RWPE1 (cell line): ENCODE measurements at places on chromosomes 16 and 17.

- DNase-seq: no peak
These were observed 41.5 kb downstream of the AIPL1 start for GRCh38 chr17:6393351-6393952.

DNA sequence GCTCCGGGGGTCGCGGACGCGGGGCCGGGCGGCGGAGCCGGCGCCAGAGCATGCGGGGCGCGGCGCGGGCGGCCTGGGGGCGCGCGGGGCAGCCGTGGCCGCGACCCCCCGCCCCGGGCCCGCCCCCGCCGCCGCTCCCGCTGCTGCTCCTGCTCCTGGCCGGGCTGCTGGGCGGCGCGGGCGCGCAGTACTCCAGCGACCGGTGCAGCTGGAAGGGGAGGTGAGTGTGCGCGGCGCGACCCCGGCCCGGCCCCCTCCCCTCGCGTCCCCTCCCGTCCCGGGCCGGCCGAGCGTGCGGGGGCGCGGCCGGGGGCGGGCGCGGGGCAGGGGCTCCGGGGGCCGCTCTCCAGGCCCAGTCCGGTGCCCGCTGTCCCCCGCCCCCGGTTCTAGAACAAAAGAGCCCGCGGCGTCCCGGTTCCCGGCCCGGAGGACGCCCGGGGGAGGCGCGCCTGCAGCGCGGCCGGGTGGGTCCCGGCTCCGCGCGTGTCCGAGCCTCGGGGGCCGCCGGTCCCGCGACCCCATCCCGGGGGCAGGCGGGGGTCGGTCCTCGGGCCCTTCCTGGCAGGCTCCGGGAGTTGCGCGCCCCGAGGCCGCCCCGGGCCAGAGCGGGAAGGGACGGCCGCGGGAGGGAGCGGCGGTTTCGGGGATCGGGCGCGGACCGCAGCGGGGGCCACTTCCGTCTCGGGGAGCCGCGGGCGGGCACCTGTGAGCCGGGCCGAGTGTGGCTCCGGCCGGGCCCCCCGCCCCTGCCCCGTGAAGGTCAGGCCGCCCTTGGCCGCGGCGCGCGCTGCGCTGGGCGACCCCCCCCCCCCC is 563 bp downstream of the METRNL start:
- no peak for DNase-seq

DNA sequence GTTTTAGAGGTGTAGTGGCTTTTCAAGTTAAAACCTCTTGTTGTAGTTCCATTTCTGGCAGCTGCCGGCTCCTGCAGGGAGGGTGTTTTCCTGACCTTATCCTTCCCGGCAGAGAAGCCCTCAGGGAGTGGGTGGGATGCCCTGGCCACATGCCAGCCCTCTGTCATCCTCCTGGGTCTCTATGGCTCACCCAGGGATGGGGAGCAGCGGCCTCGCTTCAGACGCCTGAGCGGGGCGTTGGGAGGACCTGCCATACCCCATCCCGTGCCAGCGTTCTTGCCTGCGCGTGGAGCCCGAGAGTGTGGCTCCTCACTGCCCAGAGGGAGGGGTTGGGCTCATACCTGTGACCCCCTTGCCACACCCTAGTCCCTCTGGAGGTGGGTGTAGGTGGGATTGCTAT is 11.9 kb downstream of the KCNJ12 start:
- no peak for DNase-seq

- peak; percentile 71 for DNase-seq
These were observed at the start of gene CUEDC1 for GRCh38 chr17:57955183-57955931. TSS of gene CUEDC1 (minus strand) at chr17:57955412. CDS start at chr17:57885564, 69,848 bp downstream.

- peak; percentile 52 for DNase-seq
These were observed 887 bp downstream of the ZBTB4 start for GRCh38 chr17:7478276-7479212.

GRCh38 chr17:5942687-5943086 is 127.5 kb upstream of the WSCD1 start:
- no peak for DNase-seq

- DNase-seq: no peak
These were observed 21.0 kb upstream of the FMNL1 start for GRCh38 chr17:45200701-45201100.

- DNase-seq: peak; percentile 76
These were observed 913 bp downstream of the SLC13A5 start for GRCh38 chr17:6712058-6712853.

DNA sequence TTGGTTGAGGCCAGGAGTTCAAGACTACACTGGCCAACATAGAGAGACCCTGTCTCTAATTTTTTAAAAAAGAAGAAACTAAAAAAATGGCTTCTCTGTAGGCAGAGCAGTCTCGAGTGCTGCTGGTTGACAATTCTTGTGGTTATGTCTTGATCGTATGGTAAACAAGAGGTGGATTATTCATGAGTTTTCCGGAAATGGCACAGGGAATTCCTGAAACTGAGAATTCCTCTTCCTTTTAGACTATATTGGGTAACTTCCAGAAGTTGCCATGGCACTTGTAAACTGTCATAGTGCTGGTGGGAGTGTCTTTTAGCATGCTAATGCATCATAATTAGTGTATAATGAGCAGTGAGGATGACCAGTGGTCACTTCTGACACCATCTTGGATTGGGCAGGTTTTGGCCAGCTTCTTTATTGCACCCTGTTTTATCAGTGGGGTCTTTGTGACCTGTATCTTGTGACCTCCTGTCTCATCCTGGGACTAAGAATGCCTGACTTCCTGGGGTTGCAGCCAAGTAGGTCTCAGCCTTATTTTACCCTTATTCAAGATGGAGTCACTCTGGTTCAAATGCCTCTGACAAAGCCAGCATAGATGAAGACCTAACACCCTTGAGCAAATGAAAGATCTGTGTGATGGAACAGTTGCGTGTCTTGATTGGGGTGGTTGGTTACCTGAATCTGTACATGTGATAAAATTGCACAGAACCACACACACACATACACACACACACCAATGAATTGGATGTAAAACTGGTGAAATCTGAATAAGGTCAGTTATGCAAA is 30.2 kb downstream of the BMERB1 start:
- DNase-seq: no peak

DNA sequence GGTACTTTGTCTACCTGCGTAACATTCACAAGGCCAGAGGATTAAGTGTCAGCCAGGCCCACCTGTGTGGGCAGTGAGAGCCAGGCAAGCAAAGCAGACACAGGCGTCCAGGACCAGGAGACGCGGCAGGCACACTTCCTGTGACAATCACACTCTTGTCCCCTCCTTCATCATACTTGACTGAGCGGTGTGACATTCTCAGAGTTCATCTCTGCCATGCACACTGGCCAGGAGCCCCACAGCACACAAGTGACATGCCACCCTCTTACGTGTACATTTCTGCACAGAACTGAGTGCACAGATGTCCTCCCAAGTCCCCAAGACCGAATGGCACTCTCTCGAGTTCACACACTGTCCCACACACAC is 8.7 kb downstream of the PPP1R9B start:
- no peak for DNase-seq

GRCh38 chr17:83055911-83056582 is 23.4 kb upstream of the METRNL start:
- DNase-seq: peak; percentile 44

- no peak for DNase-seq
These were observed 20.5 kb downstream of the ERCC4 start for GRCh38 chr16:13940397-13940933.

DNA sequence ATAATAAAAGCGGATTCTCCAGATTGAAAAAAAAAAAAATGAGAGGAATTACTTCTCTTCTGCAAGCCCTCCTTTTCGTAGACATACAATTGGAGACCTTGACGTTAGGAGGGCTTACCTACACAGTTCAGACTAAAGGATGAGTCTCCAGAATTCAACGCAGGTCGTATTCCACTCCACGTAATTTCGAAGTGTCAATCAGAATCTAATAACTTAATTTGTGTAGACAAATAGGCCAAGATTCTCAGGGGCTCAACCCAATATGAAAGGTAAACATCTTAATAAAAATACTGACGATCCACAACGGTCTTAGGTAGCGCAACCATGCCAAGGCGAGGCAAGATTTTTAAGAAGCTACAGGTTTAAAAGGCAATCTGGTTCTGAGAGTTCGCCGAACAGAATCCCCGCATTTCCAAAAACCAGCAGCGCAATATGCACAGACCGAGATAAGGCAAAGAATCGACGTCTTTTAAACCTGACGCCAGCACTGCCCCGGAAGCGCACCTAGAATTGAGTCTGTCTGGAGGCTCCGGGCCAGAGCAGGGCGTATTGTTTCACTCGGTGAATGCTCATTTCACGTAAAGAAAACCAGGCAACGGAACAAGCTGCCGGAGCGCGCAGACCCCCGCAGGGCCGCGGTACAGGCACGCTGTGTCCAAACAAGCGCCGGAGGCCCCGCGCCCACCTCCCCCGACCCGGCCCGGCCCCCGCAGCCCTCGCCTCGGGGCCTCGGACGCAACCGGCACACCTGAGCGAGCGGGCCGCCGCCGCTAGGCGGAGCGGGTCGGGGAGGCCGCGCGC is 623 bp downstream of the MBTPS1 start:
- peak; percentile 28 for DNase-seq

- DNase-seq: peak; percentile 89
These were observed 29.4 kb upstream of the BAHCC1 start for GRCh38 chr17:81365601-81366585.

DNA sequence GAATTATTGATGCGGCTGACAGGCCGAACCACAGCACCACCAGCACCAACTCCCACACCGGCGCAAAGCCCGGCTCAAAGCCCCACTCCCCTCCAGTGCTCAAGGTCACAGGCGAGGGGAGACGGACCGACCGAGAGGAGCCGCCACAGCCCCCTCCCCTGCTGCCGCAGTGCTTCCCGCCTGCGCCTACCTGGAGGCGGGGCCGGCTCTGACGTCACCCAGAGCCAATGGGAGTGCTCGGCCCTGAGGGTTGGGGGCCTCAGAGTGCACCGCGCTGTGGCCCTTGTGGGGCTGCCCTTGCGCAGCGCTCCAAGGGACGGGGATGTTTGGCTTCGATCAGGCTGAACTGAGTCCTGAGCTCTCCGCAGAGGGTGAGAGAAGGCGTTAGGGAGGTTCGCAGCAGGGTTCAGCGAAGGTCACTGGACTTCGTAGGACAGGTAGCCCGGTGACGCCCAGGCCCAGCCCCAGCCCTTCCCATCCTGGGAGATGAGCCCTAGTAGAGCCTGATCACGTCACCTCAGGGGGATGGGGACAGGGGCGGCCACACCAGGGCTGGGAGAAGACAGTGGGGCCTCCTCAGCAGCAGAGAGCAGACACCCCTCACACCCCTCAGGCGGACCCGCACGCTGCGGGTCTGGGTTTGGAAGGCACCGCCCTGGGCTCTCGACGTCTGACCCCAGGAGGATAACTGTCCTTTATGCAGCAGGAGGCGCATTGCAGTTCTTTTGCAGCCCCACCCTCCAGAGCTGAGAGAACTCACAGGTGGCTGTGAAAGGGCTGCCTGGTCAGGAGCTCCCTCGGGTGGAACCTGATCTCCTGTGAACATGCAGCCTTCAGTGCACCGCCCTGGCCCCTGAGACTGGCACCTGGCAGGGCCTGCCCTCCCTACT is 1.5 kb downstream of the NDRG4 start:
- no peak for DNase-seq

- no peak for DNase-seq
These were observed 213.7 kb downstream of the COPRS start for GRCh38 chr17:31645351-31645750.

- DNase-seq: no peak
These were observed 14.1 kb downstream of the C17orf75 start for GRCh38 chr17:32327911-32328310.

DNA sequence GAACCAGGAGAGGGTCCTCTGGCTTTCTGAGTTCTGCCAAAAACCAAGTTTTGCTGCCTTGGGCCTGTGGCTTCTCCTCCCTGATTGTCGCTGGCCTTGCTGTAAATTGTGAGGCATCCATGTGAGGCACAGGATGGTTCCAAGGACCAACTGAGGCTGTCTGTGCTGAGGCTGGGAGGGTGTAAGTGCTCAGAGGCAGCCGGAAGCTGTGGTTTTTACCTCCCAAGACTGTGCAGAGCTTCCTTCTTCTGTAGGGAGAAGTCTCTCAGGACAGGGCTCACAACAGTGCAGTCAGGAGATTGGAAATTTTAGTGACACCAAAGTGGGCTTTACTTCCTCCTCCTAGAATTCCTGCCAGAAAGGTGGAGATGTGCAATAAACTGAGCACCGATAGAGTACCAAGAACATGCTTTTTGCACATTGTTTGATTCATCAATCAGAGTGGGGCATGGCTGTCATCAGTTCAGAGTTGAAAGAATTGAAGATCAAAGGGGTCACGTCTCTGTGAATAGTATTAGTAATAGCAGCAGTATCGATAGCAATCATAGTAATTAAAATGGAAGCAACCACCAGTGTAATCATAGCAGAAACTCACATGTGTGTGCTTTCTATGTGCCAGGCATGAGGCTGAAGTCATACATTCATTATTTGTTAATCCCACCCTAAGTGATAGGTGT is 467.1 kb downstream of the WWOX start:
- no peak for DNase-seq

- no peak for DNase-seq
These were observed 75.5 kb downstream of the CMIP start for GRCh38 chr16:81520151-81520470.
